Activated CD4-positive, alpha-beta T cell treated with anti-CD3 and anti-CD28 coated beads, Interleukin-2, amount 50 U/mL, for 48 hours (primary cell): ENCODE measurements at places on chromosomes 11 and 22.

DNA sequence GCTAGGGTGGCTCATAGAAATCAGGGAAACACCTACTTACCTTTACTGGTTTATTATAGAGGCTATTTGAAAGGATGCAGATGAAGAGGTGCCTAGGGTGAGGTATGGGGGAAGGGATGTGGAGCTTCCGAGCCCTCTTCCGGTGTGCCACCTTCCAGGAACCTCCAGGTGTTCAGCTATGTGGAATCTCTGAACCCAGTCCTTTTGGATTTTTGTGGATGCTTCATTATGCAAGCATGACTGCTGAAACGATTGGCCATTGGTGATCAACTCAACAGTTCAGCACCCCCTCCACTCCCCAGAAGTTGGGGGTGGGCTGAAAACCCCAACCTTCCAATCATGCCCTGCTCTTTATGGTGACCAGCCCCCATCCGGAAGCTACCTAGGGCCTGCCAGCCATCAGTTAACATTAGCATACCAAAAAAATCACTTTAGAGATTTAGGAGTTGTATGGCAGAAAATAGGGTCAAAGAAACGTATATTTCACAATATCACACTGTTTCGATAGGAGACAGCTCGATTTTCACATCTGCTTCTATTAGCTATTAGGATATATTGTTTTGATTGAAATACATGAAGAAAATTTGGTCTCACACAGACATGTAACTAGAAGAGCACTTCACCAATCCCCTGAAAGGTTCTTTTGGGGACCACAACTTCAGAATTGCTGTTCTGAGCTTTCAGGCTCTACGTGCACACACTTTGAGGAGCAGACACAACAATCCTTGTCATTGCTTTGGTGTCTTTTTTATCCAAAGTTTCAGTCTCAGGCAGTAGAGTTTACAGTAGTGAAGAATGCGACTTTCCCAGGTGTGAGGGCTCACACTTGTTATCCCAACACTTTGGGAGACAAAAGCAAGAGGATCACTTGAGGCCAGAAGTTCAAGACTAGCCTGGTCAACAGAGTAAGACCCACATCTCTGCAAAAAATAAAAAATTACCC lies 3.3 kb upstream of the POLR2G start:
- no peak for DNase-seq

- DNase-seq, result no peak
Measured at GRCh38 chr11:69130654-69131053, 25.1 kb upstream of the SMIM38 start.

DNA sequence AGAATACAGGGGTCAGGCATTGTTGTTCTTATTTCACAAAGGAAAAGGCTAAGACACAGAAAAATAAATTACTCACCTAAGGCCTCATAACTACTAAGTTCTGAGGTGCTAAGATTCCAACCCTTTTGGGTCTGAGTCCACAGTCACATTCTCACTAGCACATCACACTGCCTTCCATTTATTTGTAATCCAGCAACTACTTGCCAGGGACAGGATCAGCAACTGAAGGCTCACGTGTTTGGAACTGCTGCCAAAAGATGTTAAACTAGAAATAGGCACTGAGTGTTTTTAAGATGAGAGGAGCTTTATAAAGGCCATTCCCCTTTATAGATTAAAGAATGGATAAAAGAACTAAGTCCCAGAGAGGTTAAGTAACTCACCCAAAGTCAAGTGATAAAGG lies 58.0 kb downstream of the CADM1 start:
- DNase-seq, result no peak

GRCh38 chr22:23075050-23075449 lies 4.7 kb downstream of the GNAZ start:
- no peak for DNase-seq

DNA sequence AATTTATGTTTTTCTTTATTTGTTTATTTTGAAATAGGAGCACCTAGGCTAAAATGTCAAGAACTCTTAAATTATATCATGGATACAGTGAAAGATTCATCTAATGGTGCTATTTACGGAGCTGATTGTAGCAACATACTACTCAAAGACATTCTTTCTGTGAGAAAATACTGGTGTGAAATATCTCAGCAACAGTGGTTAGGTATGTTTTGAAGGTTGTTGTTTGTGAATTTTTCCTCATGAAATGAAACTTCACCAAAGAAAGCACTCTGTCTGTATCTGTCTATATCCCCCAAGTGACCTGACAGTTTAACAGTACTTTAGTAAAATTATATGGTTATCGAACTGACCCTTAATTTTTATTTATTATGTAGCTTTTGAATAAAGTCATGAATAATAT lies 12.8 kb downstream of the ATM start:
- no peak for DNase-seq

DNA sequence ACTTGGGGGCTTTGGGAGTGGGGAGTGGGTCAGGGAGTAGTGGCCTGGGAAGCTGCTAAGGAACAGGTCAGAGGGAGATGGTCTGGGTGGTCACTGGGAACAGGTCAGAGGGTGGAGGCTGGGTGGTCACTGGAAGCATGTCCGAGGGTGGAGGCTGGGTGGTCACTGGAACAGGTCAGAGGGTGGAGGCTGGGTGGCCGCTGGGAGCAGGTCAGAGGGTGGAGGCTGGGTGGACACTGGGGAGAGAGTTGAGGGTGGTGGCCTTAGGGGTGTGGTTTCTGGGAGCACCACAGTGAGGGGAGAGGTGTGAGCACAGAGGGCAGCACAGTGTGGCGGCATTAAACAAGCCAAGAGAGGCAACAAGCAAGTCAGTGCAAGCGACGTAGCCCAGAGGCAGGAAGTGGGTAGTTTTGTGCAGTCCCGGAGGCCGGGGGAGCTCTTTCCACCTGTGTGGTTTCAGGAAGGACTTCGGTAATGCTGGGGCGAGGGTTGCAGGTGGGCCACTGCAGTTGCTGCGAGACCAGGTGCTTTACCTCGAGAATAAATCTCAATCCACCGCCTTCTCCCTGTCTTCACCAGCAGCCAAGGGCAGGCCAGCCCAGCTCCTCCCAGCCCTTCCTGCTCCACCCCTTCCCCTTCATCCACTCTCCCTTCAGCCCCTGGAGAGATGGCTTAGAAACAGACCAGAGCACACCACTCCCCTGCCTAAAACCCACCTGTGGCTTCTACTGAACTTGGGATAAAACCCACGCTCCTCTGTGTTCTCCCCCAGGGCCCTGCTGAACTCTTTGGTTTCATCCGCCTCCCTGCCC lies 3.2 kb upstream of the CACNA1I start:
- peak; percentile 28 for DNase-seq

GRCh38 chr11:87421422-87421821 lies 383.7 kb downstream of the TMEM135 start:
- DNase-seq, result peak; percentile 12

DNA sequence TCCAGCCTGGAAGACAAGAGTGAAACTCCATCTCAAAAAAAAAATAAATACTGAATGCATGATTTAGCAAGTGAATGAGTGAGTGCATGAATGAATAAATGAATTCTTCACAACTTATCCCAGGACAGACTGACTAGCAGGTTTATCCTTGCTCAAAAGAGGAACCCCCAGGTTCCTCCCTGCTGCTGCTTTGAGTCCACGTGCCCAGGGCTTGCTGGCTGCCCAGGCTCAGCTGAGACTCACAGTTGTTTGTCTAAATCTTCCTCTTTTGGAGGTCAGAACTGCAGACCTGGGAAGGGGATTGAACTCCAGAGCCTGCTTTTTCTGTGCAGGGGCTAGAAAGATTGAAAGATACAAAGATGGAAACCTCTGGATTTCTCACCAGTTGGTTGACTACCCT lies 117.4 kb upstream of the TMEM45B start:
- DNase-seq, result no peak

- DNase-seq, result no peak
Measured at GRCh38 chr11:66154109-66154508, 84.0 kb downstream of the PACS1 start.

DNA sequence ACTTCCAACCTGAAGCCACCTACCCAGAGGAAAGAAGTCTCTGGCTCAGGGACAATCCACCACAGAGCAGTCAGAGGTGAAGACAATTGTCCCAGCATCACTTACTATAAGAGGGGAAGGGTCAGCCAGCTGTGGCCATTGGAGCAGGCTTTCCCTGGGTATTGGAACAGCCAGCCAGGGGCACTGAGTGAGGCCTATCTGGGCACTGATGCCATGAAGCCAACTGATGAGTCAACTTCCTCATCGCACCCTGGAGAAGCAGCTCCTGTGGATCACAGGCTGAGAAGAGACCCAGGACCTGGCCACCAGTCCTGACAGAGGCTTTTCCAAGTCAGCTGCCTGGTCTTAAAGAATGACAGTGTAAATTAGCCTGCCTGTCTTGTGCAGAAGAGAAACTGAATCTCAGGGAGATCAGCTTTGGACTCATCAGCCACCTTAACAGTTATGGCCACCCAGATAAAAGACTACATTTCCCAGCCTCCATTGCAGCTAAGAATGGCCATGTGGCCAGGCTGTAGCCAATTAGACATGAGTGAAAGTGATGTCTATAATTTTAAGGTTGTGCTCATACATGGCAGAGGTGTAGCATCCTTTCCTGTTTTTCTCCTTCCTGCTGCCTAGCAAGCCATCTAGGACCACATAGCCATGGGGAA lies 19.0 kb downstream of the CHST1 start:
- DNase-seq, result no peak

DNA sequence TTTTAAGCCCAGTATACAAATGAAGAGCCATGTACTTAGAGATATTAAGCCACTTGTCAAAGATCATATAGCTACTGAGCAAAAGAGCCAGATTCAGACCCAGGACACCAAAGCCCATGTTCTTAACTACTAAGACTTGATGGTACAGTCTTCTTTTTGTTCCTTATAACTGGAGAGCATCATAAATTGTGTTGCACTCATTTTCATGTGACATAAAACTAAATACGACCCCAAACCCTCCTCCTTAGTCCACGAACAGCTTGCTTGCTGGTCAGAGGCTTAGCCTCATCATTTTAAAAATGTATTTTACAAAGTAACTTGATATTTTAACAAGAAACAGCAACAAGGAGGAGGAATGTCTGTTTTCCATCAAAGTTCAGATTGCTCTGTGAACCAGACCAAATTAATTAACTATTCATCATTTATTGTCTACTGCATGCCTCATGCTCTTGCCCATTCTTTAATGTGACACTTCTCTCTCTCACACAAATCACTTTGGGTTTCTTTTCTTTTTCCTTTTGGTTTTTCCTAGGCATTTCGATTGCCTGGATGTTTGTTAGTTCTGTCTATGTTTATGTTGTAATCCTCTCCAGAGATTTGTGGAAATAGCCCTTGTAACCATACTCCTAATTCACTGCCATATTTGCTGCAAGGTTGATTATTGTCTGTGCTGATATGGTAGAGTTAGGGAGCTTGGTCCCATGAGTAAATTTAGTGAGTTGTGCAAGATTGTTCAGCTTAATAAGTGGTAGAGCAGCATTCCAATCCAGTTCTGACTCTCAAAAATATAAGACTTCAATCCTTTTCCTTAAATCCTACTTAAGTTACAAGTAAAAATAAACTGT lies 8.4 kb upstream of the ARHGAP20 start:
- no peak for DNase-seq

DNA sequence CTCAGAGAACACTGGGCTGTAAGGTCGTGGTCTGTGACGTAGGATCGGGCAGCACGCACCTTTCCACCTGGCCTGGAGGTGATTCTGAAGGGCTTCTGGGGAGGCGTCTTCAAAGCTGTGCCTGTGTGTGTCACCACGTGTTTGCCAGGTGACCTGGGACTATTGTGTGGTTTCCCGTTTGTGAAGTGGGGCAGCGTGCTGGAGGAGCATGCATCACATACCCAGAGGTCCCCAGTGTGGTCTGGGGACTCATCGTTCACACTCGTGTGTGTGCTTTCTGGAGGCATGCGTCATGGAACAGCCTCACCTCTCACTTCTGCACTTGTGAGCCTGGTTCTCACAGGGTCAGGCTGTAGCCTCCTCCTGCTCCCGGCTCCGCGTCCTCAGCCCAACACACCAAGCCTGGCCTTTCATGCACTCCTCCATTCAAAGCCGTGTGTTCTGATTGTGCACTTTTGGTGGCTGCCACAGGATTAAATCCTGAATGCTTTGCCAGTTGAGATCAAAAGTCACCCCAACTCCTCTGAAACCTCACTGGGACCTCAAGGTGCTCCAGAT lies 106.3 kb downstream of the KCNQ1OT1 start:
- DNase-seq, result no peak

DNA sequence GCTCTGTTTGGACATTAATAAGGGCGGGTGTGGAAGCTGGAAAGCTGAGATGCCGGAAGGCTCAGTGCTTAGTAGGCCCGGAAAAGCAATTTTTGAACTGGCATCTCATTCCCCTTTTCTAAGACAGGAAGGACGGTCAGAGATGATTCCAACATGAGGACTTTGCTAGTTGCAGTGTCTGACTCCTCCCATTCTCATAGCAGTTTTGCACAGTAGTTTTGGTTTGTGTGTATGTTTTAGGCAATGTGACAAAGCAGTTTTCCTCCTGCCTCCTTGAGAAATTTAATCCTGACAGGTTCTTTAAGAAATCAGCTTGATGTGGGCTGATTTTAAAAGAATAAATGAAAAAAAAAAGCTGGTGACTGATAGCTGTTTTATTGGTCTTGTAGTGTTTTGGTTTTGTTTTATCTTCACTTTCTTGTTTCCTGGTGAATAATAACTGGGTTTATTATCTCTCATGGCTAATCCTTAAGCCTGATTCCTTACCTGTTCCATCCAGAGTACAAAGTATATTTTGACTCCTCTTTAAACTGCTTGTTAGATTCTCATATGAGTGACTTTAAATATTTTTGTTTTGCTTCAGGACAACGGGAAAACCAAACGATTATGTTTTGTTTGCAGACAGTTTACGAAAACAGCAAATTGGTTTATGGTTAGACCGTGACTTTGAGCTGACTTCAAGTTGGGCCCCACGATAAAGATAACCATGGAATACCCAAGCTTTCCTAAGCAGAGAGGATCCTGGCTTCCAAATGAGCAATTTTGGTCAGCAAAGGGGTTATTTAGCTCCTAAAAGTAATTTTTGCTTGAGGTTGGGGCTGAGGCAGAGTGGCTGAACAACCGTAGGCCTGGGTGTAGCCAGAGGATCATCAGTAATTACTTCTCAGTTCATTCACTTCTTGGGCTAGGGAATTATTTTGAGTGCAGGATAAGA lies 3.4 kb downstream of the PTPRJ start:
- DNase-seq, result no peak
